ENCODE measurements at places on chromosomes 2 and 18.

- no peak for DNase-seq
These were observed 182.7 kb downstream of the UXS1 start for GRCh38 chr2:106011380-106011779.

DNA sequence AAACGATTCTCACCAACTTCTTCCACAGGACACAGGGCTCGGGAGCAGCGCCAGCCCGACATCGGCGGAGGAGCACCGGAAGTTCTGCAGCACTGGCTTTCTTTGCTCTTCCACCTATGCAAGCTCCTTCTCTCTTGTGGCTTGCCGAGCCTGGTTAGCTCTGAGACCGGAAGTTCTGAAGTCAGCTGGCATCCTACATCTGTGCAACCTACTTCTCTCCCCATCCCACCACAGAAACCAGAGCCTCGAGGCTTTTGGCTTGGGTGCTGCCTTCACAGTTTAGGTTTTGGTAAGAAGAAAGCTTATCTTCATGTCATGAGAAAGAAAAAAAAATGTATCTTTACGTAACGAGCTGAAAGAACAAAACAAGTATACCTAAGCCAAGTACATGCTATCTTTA is 111.7 kb downstream of the ANKRD44 start:
- peak; percentile 70 for DNase-seq

DNA sequence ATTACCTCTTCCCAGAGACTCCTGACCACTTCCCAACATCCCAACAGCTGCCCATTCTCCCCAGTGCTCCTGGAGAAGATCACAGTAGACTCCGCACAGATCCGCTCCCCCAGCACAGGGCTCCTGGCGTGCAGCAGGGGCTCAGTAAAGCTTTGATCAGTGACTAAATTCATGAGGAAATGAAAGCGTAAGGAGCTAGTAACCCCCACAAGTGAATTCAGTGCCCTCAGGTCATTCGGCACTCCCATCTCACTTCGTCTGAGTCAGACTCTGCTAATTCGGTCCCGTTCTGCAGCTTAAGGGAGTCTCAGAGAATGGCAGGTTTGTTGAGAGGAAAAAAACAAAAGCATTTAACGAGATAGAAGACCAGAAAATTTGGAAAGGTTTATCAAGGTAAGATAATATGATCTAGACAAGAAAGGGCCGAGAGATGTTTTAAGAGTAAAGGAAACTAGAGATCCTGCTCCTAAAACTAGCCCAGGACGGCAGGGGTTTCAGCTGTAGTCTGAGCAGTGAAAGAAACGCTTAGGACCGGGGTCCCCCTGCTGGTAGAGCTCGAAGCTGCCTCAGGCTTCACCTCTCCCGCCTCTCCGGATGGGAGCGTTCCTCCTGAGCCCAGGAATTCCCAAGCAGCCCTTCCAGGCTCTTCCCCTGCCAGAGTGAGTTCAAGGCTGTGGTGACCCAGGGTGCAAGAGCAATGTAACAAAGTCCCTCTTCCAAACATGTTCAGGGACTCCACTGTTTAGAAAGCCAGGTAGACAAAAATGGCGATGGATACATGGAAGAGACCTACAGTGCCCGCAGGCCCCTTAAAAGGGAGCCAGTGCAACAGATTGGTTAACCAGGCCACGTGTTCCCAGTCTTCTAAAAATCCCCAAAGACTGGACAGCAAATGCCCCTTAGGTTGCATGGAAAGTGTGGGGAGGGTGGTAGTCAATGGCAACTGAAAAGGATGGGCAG is 127.3 kb downstream of the DNER start:
- peak; percentile 54 for DNase-seq

- DNase-seq: no peak
These were observed 377.2 kb upstream of the SALL3 start for GRCh38 chr18:78602430-78602829.

DNA sequence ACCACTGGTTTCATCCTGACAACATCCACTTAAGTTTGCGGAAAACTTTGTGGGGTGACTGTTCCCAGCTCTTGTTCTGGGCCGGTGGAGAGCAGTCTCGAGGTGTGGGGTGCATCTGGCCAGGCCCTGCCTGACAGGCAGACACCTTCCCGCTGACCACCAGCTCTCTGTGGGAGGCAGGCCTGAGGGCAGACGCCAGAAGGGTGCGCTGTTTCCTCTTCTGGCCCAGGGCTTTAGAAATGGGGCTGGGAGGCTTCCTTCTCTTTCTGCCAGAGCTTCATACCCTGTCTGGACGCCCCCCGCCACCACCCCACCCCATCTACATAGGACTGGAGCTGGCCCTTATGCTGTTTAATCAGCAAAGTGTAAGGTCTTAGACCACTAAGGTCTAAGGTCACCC is 263.8 kb downstream of the LOXHD1 start:
- DNase-seq: no peak

DNA sequence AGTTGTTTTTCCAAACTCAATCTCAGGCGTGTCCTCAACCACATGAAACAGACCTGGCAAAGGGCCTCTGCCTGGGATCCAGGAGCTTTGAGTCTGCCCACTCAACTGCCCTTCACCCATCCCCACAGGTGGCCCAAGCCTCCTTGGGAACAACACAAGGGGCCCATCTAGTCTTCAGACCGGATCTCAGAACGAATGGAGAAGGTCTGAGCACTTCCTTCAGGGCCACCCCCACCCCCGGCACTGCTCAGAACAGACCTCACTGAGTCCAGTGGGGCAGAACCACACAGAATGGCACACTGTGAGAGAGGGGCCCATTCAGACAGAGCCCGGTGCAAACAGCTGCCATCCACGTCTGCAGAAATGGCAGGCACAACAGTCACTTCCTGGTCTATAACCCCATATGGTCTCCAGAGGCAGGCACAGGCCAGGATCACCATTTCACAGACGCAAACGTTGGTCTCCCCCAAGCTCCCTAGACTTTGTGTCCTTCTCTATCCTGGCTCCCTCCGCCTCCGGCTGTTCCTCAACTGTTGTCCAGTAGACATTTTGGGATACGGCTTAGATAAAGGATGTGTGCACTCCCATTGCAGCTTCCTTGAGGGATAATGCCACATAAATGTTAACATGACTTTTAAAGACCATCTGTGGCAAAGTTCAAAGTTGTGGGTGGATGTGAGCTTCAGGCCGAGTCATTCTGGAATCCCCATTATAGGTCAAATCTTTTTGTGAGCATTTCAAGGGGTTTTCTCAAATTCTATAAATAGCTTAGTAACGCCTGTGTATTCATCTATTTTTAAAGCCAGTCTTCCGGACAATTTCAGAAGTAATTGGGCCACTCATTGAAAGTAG is 149.7 kb downstream of the SMAD7 start:
- peak; percentile 81 for DNase-seq

Data from GM13977 (cell line).